ENCODE measurements at places on chromosomes 16 and 17. TPM values are rescaled to one million over a fixed set of nuclear protein-coding genes. Genes with fewer than 3 reads are reported as not detected.

DNA sequence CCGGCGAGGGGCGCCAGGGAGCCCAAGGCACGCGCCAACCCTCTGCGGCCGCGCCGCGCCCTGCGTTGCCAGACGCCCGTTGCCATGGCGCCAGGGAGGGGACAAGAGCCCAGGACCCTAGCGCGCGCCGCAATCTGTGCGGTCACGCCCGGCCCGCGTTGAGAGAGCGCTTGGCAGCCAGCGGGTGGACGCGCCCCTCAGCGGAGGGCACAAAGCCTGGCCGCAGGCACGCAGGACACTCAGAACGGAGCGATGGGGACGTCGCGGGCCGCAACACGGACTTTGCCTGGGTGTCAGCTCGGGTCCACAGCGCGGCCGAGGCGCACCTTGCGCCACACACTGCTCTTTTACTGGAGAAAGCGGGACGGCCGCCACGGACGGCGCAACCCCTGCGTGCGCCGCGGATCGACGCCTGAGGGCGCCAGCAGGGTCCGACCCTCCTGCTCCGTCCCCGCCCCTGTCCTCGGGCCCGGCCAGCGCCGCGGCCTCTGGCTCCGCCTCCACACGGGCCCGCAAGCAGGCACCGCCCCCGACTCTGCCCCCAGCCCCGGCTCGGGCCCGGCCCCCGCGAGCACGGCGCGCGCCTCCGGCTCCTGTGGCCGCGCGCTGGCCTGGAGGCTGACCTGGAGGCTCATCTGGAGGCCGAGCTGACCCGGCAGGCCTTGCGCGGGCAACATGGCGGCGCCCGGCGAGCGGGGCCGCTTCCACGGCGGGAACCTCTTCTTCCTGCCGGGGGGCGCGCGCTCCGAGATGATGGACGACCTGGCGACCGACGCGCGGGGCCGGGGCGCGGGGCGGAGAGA is at the start of gene GFER:
GFER (plus strand) TSS at position 650 of the 803 bp plus-strand sequence; CDS start at position 676, 26 bp downstream.
- H3K4me1 ChIP-seq: peaks cover 65% of the 10 kb centered on the region
- H3K36me3 ChIP-seq: no peaks in the 10 kb centered on the region
- DNase-seq: peak; percentile 78
- peak within 1 kb of the TSS; percentile 91 for H3K4me3 ChIP-seq
- H3K27me3 ChIP-seq: no peaks in the 10 kb centered on the region

GRCh38 chr16:67463059-67463458 is 17.9 kb downstream of the ATP6V0D1 start:
- no peaks in the 10 kb centered on the region for H3K36me3 ChIP-seq
- H3K27ac ChIP-seq: peak overlapping the region; percentile 91
- DNase-seq: peak; percentile 79
- peaks cover 6% of the 10 kb centered on the region for H3K4me1 ChIP-seq
- H3K27me3 ChIP-seq: no peaks in the 10 kb centered on the region

- no peak for DNase-seq
- H3K27me3 ChIP-seq: no peaks in the 10 kb centered on the region
- H3K27ac ChIP-seq: no peak overlapping the region
These were observed 34.7 kb upstream of the NAT9 start for GRCh38 chr17:74810699-74811485.

Gene EVPL
- 75.7 TPM for total RNA-seq

DNA sequence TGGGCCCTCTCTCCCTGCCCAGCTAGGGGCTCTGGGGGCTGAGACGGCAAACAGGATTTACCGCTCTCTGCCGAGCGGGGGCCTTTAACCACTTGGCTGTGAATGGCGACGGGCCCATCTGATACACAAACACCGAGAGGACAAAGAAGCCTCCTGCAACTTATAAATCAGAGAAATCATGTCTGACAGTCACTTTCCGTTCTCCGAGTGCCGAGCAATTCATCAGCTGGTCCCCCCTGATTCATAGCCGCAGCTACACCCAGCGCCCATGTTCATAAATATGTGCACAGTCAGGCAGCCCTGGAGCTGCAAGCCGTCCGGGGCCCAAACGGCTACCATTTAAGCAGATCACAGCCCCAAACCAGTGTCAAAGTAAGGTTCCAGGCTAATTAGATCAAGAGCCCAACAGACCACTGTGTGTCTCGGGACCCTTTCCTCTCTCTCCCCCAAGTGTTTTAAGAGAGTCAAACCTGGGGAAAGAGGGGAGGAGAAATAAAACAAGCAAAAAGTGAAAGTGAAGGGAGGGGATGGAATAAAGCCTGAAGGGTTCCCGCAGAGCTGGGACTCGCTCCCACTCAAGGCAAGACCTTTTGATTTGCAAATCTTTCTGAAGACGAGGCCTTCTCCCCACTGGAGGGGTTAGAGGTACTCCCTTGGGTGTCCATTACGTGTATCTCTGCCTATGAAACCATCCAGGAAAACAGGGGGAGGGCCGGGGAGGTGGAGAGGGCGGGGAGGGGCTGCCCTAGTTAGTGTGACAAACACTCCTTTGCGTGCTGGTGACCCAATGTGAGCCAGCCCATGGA is 154.7 kb downstream of the C16orf78 start:
- no peaks in the 10 kb centered on the region for H3K4me1 ChIP-seq
- no peak overlapping the region for H3K27ac ChIP-seq
- DNase-seq: no peak
- H3K36me3 ChIP-seq: no peaks in the 10 kb centered on the region
- no peaks in the 10 kb centered on the region for H3K27me3 ChIP-seq
- H3K4me3 ChIP-seq: no peak overlapping the region
